WERI-Rb-1 (cell line): ENCODE measurements at places on chromosomes 4 and X.

GRCh38 chr4:22500128-22500611 lies 15.7 kb downstream of the ADGRA3 start:
- no peak for DNase-seq

DNA sequence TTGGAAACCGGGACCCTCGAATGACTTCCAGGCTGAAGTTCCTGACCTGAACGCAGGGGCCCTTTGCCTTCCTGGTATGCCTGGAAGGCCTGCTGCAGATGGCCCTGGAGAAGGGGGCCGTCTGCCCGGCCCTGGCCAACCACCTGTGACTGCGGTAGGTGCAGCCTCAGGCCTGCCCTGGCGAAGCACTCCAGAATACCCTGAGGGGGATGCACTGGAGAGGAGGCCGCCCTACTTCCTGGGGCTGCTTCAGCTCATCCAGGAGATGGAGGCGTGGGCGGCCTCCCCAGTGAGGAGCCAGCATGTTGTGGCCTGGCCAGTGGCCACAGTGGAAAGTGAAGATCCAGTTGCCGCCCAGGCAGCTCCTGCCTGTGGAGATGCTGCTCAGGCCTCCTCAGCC lies 26.4 kb upstream of the PNMA3 start:
- DNase-seq, result no peak

- no peak for DNase-seq
Observed at GRCh38 chr4:30939069-30939468, 218.9 kb downstream of the PCDH7 start.

DNA sequence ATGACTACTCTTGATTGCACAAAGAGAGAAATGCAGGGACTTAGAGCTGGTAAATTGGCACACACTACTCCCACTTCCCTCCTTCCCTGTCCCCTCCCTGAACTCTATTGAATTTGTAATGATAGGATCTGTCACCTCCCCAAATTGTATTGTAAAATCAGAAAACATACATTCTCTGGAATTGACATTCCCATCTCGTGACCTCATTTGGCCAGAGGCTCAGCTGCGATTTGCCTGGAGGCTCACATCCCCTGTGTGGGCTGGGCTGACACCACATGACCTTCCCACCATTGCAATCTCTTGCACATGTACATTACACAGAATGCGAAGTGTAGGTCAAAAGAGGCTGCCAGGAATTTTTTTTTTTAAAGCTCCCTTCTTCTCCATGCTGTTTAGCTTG lies 172.1 kb downstream of the MID1IP1 start:
- DNase-seq, result no peak

- no peak for DNase-seq
Observed at GRCh38 chrX:153445856-153446635, at the start of gene TREX2. Gene TREX2, minus strand, starts transcription at chrX:153446056. Its CDS starts 626 bp downstream, at chrX:153445430.

GRCh38 chr4:1044469-1045192 lies 33.2 kb downstream of the FGFRL1 start:
- no peak for DNase-seq

DNA sequence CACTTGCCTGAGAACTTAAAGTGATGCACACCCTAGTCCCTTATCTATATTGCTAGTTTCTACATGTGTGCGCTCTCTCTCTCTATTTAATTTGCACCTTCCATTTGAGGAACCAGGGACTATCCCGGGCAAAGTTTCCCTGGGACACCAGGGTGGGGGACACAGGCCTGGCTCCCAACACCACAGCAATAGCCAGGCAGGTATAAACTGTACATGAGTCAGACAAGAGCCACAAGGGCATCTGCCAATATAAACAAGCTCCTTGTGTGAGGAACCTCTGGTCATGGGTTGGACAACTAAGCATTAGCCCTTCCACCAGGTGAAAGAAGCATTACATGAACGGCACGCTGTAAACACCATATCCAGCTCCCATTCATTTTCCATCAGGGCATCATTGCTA lies 455.5 kb downstream of the STIM2 start:
- DNase-seq, result no peak

GRCh38 chr4:130026185-130026584 lies 930.2 kb downstream of the C4orf33 start:
- peak; percentile 67 for DNase-seq
